ENCODE measurements at places on chromosomes 4 and X. TPM values are rescaled to one million over a fixed set of nuclear protein-coding genes. Genes with fewer than 3 reads are reported as not detected.

DNA sequence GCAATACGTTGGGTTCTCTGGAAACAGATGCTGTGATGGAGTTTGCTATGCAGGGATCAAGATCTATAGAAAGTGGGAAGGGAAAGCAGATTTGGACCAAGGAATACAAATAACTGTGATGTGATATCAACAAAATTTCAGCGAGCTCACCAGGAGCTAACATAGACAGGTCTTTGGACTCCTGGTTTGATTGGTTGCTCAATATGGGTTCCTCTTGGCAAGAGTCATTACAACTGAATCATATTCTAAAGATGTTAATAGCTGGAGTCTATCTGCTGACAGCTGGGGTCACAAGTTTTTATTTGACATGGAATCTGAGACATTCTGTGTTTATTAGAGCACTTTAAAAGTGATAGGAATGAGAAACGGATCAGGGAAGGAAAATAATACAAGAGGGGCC, 637.6 kb upstream of the GNPDA2 start:
- no peak for DNase-seq

GRCh38 chr4:14620567-14621141, 381.6 kb upstream of the CPEB2 start:
- no peak for DNase-seq

DNA sequence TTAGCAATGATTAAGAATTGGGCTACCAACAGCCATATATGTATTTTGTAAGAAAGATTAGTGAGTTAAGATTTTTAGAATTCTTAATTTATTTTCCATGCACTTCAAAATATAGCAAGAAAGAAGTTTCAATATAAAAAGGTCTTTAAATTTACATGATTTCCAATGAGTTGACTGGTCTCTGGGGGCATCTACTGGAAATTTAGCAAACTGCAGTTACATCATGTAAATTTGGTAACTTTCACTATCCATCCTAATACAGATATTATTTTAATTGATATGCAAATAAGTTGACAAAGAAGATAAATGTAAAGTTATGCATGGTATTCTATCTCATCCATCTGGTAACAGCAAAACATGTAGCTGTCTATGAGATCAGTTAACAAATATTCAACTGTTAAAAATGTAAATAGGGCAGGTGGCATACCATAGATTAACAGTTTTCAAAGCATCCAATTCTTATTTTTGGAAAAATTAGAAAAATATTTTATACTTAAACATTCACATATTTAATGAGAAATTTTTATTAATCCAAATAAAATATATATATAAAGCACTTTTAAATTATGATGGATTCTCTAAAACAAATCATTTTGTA, 29.1 kb downstream of the TTC29 start:
- DNase-seq = no peak

FGFBP1 gene
- total RNA-seq = 178 TPM

ASB12 gene
- not detected for total RNA-seq

SLC4A4 gene
- 0.56 TPM for total RNA-seq

CDK16 gene
- total RNA-seq = 70.5 TPM
